Muscle of arm (tissue), 14 donors: ENCODE measurements at places on chromosomes 5 and 9. TPM values are rescaled to one million over a fixed set of nuclear protein-coding genes. Genes with fewer than 3 reads are reported as not detected.

DND1 gene
- not detected for polyA plus RNA-seq

ZNF483 gene
- polyA plus RNA-seq = not detected

PCDHB8 gene
- not detected for polyA plus RNA-seq

PCDHA7 gene
- polyA plus RNA-seq = 0.18 TPM

BHMT2 gene
- polyA plus RNA-seq = 5.7 TPM

IFNA21 gene
- not detected for polyA plus RNA-seq

LCN12 gene
- polyA plus RNA-seq = 1.3 TPM

C9orf153 gene
- polyA plus RNA-seq = 0.31 TPM

IRX1 gene
- polyA plus RNA-seq = 0.21 TPM

ITGA2 gene
- 11.8 TPM for polyA plus RNA-seq

GPR151 gene
- polyA plus RNA-seq = not detected

NPDC1 gene
- 31.3 TPM for polyA plus RNA-seq

PCDHGA6 gene
- 2.7 TPM for polyA plus RNA-seq

MEIKIN gene
- polyA plus RNA-seq = not detected

LRRC19 gene
- polyA plus RNA-seq = not detected

PSMB7 gene
- polyA plus RNA-seq = 185 TPM
